ENCODE measurements at places on chromosomes 2 and 18.

DNA sequence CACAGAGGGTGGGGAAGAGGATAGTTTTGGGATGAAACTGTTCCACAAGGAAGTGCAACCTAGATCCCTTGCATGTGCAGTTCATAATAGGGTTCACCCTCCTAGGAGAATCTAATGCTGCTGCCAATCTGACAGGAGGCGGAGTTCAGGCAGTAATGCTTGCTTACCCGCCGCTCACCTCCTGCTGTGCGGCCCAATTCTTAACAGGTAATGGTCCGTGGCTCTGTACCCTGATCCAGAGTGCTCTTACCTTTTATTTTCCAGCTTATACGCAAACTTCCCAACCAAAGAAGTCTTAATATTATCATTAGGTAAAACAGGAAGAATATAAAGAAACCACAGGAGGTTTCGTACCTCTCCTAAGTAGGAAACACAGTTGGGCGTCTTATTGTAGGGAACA lies 82.7 kb upstream of the CD302 start:
- no peak for DNase-seq

- DNase-seq, result no peak
Observed at GRCh38 chr2:64992990-64993389, 3.8 kb downstream of the SLC1A4 start.

GRCh38 chr2:166494140-166494624 lies at the start of gene SCN7A:
Gene SCN7A (minus strand): TSS chr2:166494249. CDS start chr2:166477696, 16,553 bp downstream.
- no peak for DNase-seq

- no peak for DNase-seq
Observed at GRCh38 chr2:238087211-238087610, 12.9 kb upstream of the ESPNL start.

- no peak for DNase-seq
Observed at GRCh38 chr2:119241205-119241532, 17.5 kb downstream of the STEAP3 start.

GRCh38 chr2:153873052-153874048 lies 1.6 kb downstream of the GALNT13 start:
- no peak for DNase-seq

DNA sequence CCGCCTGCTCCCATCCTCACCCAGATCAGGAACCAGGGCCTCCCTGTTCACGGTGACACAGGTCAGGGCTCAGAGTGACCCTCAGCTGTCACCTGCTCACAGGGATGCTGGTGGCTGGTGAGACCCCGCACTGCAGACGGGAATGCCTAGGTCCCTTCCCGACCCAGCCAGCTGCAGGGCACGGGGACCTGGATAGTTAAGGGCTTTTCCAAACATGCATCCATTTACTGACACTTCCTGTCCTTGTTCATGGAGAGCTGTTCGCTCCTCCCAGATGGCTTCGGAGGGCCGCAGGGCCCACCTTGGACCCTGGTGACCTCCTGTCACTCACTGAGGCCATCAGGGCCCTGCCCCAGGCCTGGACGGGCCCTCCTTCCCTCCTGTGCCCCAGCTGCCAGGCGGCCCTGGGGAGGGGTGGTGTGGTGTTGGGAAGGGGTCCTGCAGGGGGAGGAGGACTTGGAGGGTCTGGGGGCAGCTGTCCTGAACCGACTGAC lies 31.7 kb downstream of the GPC1 start:
- no peak for DNase-seq

DNA sequence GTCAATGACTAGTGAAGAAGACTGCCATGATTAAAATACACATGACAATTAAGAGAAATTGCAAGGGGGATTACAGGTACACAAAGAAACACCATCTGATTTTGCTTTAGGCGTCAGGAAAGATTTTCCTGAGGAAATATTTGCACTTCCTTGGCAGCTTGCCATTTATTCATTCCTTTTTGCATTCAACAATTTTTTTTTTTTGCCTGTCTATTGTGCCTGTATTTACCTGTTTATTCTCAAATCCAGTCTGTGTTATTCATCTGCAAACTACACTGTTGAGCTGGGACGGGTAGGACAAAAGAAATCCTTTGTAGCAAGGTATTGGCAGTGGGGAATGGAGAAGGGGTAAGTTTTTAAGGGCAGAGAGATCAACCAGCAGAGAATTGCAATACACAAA lies 31.8 kb downstream of the SMAD2 start:
- DNase-seq, result no peak

DNA sequence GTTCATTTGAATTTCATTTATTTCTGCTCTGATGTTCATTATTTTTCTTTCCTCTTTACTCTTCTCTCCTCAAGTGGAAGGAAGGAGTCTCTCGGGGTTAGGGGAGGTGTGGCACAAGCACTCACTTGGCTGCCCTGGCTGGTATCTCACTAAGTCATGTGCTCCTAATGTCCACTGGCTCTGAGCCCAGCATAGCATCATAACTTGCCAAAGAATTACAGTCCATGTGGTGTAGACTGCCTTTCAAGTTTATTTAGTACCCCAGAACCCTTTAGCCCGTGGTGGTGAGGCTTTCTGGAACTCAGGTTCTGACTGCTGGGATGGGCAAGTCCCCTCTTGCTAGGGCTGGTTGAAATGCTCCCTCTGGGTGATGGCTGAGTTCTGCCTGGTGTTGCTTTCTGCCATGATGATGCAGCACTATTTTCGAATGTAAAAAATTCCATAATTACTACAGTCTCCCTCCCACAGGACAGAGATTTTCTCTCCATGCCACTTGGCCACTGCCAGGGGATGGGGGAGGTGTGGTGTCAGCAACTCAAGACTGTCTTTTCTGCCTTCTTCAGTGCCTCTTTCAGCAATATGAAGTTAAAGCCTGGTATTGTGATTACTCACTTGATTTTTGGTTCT lies 22.2 kb downstream of the SPAG16 start:
- no peak for DNase-seq

GRCh38 chr2:16189836-16190160 lies 249.4 kb downstream of the MYCN start:
- no peak for DNase-seq

DNA sequence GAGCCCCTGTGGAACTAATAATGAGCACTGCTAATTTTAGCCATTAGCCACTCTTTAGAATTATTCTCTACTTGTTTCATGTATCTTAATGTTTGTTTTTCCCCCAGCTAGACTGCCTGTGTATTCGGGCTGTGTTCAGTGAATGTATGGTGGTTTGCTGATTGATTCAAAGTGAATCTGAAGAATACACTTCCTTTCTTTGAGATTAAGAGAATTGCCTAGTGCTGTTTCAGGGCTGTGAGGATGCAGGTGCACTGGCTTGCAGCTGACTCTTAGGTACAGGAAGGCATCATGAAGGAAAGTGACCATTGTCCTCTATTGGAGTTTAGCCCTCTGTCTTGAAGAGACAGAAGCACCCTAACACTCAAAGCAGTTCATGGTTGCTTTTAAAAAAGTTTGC lies 138.7 kb downstream of the CERS6 start:
- no peak for DNase-seq

GRCh38 chr2:134454931-134455330 lies 201.1 kb downstream of the MGAT5 start:
- DNase-seq, result no peak

GRCh38 chr2:215614296-215614695 lies 178.4 kb upstream of the FN1 start:
- DNase-seq, result no peak

- DNase-seq, result no peak
Observed at GRCh38 chr2:214536625-214537024, 125.8 kb downstream of the VWC2L start.

- no peak for DNase-seq
Observed at GRCh38 chr18:11586896-11587295, 22.5 kb upstream of the SLC35G4 start.

DNA sequence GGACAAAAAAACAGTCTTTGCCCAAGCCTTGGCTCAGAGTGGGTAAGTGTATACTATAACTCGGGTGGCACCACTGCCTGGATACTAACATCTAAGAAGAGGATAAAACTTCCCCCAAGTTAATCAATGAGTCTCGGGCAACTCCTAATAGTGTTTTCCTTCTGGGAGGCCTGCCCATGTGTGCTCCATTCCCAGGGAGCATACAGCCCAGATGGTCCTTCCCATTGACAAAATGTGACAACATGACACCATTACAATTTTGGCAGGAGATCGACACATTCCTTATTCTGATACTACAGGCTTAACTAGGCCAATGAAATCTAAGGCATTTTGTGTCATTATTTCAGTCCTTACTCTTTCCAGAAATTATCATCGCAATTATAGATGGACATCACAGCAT lies 52.7 kb upstream of the CRIM1 start:
- DNase-seq, result no peak

DNA sequence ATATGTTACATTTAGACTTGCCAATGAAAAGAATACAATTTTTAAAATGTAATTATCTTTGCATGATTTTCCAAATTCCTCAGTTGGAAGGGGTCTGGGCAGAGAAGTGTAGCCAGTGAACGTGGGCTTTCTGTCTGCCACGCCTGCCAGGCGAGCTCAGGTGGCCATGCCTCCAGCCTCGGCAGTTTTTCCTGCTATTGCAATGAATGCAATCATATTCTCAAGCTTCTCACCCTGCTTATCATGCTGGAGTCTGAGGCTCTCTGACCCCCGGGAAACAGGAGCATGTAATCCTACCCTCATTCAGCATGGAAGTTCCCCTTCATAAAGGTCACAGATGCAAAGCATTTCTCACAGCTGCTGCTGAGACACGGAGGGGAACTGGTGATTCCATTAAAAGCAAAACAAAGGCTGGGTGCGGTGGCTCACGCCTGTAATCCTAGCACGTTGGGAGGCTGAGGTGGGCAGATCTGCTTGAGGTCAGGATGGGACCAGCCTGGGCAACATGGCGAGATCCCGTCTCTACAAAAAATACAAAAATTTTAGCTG lies 154.8 kb downstream of the MBP start:
- DNase-seq, result no peak
